GM23248 (cell line): ENCODE measurements at places on chromosomes 11 and 22. TPM values are rescaled to one million over a fixed set of nuclear protein-coding genes. Genes with fewer than 3 reads are reported as not detected.

NNMT gene
- 809 and 1,043 TPM in 2 replicates for total RNA-seq

OR5D18 gene
- not detected in 2 replicates for total RNA-seq

TRIM29 gene
- 1.4 TPM in 1 of 2 replicates, not detected in the other for total RNA-seq

- H3K27me3 ChIP-seq: no peaks in the 10 kb centered on the region
- peak; percentile 71 for DNase-seq
- no peaks in the 10 kb centered on the region for H3K4me1 ChIP-seq
- H3K4me3 ChIP-seq: peak overlapping the region; percentile 61
- no peak overlapping the region for H3K27ac ChIP-seq
These were observed 3.8 kb upstream of the ADORA2A start for GRCh38 chr22:24423519-24424000.

DNA sequence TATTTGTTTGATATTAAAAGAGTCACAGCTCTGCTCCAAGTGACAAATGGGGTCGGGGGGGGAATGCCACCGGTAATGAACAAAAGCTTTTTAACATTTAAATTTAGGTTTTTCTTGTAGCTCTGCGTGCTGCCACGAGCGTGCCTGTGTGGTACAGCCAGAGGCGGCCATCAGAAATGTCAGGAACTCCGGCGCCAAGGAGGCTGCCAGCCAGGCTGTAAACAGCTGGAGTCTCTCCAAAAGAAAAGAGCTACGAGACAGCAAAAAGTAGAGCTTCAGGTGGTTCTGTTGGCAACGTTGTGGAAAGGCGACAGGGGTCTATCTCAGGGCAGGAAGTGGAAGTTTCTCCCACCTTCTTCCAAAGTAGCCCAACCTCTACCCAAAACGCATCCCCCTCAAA is 532.8 kb downstream of the OPCML start:
- no peak overlapping the region for H3K27ac ChIP-seq
- DNase-seq: no peak
- peaks cover 17% of the 10 kb centered on the region for H3K27me3 ChIP-seq
- H3K4me1 ChIP-seq: no peaks in the 10 kb centered on the region
- no peak overlapping the region for H3K4me3 ChIP-seq

DNA sequence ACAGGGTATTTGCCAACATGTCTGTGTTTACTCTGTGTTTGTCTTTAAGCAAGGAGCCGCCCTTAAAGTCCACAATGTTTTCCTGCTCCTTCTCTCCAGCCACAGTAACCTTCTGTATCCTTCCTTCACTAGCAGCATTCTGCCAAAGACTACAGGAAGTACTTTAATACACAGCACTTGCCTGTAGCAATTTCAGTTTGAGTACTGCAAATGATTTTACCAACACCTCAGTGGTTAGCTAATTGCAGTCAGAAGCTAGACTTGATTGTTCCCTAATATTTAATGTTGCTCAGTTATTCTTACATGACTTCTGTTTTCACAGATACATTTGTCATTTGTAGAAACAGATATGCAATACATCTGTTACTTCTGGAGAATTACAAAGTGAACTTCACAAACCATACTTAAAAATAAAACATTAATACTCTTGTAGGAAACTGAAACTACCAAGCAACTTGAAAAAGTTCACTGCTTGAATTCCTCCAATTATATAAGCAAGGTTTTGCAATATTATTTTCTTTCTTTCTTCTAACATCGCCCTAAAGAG is 69.1 kb downstream of the FCHSD2 start:
- H3K4me3 ChIP-seq: no peak overlapping the region
- DNase-seq: peak; percentile 43
- H3K36me3 ChIP-seq: 0 out of 2 replicates have a peak, but pooled peaks cover 7% of the 10 kb centered on the region
- no peaks in the 10 kb centered on the region for H3K27me3 ChIP-seq

- peak; percentile 55 for DNase-seq
- H3K4me3 ChIP-seq: no peak overlapping the region
- peaks cover 22% of the 10 kb centered on the region for H3K4me1 ChIP-seq
- no peak overlapping the region for H3K27ac ChIP-seq
- no peaks in the 10 kb centered on the region for H3K27me3 ChIP-seq
- no peaks in the 10 kb centered on the region for H3K36me3 ChIP-seq
These were observed 342.5 kb downstream of the ETS1 start for GRCh38 chr11:128244871-128245270.

DNA sequence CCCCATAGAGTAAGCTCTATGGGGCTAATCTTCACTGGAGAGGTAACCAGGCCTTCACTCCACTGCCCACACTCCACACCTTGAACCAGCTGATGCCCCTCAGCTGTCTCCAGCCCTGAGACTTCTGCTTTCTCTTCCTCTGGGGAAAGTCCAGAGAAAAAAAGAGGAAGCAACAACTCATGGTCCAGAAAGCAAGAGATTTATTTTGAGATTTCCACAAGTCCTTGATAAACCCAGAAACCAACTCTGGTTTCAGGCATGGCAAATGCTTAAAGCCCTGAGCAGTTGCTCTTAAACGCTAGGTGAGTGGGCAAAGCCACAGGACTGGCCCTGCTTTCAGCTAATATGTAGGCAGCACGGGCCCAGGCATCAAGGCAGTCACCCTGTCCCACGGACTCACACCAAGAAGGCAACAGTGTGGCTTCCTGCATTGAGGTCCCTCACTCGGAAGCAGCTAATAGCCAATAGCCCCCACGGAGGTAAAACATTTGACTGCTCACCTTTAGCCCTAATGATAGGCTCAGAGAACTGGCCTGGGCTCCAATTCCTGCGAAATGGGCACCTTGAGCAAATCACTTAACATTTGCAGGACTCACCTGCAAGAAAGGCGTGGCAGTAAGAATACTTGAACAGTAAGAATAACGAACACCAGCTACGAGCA is 4.3 kb downstream of the CYB561A3 start:
- no peak overlapping the region for H3K4me3 ChIP-seq
- no peak overlapping the region for H3K27ac ChIP-seq

GRCh38 chr22:35116817-35117216 is 50.9 kb downstream of the ISX start:
- H3K27ac ChIP-seq: no peak overlapping the region
- H3K27me3 ChIP-seq: no peaks in the 10 kb centered on the region
- no peak overlapping the region for H3K4me3 ChIP-seq
- no peaks in the 10 kb centered on the region for H3K4me1 ChIP-seq
- no peaks in the 10 kb centered on the region for H3K36me3 ChIP-seq

DNA sequence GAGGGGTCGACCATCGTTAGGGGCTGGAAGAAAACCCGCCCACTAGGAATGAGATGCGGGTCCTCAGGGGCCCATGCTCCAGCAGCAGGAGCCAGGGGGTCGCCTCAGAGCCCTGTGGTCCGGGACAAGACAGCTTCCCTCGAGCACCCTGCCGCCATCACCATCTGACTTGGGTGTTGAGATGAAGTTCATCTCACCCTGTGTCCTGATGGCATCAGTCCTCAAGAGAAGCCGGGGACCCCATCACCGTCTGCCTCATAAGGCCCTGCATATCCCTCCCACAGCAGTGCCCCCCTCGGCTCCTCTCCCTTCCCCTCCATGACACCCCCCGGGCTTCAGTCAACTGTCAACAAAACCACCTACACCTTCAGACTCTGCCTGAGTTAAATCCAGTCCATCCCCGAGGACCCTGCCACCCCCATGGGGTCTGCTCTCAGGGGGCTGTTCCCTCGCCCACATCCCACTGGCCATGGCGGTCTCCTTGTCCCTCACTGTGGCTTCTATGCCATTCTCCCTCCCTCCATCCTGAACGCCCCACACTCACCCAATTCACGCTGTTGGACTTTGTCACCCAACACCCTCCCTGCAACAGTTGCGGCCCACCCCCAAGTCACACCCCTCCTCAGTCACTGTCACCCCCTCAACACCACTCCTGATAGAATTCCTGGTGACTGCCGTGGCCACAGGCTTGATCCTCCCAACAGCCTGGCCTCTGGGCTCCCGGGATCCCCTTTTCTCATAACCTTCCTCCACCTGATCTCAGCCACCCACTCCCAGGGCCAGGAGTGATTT is 87.7 kb upstream of the RTL6 start:
- H3K4me3 ChIP-seq: no peak overlapping the region
- no peak overlapping the region for H3K27ac ChIP-seq
- no peaks in the 10 kb centered on the region for H3K27me3 ChIP-seq
- H3K36me3 ChIP-seq: no peaks in the 10 kb centered on the region
- no peak for DNase-seq
- H3K4me1 ChIP-seq: peaks cover 3% of the 10 kb centered on the region; the same call in 1 of the 2 replicates
